Stimulated activated CD4-positive, alpha-beta T cell treated with anti-CD3 and anti-CD28 coated beads, Interleukin-4, amount 100 ng/mL, for 4 hours (primary cell): ENCODE measurements at places on chromosomes 3 and 15.
A peak's percentile ranks its signal among the peaks of the same experiment; 100 is the strongest.

GRCh38 chr3:15982243-15982642, 184.5 kb upstream of the ANKRD28 start:
- no peak for DNase-seq

- DNase-seq: no peak
These were observed 37.0 kb downstream of the GMNC start for GRCh38 chr3:190825386-190826016.

- no peak for DNase-seq
These were observed 23.2 kb downstream of the RLBP1 start for GRCh38 chr15:89198196-89198595.

DNA sequence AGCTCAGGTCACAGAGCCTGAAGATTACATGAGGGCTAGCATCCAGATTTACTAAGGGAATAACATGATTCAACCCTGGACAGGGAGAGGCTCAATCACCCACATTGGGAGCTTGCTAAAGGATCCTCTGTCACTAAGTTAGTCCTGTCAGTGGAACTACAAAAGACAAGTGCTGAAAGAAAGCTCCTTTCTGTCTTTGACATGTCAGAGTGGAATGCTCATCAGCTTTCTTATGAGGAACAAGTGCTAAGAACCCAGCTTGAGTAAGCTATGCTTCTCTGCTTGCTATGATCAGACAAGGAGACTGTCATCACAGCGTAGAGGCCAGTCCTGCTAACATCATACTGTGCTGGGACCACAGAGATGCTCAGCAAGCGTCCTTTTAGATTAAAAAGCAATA, 74.5 kb downstream of the MB21D2 start:
- no peak for DNase-seq

- no peak for DNase-seq
These were observed 31.3 kb upstream of the ST3GAL6 start for GRCh38 chr3:98731720-98732285.

GRCh38 chr3:128226186-128226725, 73.0 kb downstream of the EEFSEC start:
- no peak for DNase-seq

DNA sequence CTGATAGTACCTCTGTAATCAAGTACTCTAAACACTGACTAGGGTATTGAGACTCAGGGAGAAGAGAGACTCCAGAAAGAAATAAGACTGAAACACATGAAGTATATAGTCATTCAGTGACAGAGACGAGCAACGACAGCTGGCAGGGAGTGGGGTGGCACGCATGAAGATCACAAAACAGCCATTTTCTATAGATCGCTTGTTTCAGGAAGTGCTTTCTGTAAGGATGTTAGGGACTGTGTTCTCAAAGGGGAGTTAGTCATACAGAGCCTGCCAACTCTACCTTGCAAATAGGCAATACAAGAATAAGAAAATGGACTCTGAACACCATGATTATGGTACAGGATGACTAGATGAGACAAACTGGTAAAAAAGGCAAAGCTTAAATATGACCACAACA, 139.5 kb downstream of the TBL1XR1 start:
- DNase-seq: peak; percentile 26

DNA sequence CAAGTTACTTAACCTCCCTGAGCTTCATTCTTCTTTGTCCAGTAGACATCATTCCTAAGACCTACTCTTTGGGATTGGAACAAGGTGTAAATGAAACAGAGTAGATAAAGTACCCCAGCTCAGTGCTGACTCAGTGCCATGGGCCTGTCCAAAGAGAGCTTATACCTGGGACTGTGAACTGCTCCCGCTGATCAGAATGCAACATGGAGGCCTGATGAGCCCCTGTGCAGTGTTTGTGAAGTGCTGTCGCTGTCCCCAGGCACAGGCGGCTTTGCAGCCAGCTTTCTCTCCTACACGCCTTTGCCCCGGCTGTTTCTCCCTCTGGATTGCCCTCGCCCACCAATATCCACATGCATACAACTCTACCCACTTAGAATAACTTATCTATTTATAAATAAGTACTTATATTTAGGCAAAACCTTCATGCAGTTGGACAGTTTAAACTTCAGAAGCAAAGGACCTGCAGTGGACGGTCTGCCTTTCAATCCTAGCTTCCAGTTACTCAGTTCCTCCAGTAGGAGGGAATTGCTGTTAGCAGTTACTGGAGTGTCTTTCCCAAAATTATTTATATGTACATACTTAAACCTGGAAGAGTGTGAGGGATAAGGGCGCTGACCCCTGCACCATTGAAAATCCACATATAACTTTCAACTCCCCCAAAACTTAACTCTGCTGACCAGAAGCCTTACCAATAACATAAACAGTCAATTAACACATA, 80.0 kb downstream of the CORO2B start:
- DNase-seq: no peak

DNA sequence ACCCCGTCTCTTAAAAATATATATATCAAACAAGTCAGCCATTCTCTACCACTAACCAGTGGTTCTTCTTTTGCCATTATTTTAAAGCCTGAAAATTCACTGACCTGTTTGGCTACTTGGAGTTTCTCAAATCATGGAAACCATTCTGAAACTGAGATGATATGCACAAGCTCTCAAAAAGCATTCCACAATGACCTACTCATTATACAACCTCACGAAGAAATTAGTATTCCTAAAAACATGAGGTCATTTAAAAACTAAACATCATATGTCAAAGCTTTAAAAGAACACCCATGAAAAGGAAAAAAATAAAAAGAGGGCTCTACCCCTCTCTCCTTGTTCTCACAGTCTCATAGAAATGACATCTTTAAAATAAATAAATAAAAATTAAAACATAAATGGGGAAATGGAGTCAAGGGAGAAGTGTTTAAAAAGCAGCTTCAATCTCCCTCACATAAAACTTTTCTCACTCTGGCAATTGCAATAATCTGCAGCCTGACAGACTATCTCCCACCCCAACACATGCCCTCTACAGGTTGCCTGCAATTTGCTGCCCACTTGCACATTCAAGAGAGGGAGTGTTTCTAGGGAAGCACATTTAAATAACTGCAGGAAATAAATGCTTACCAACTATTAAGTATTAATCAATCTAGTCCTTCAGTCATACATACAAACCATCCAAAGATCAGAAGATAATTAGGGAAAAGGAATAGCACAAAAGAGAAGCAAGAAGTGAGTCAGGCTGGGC, 73.3 kb downstream of the TRANK1 start:
- DNase-seq: no peak

GRCh38 chr3:14869917-14870782, 51.4 kb downstream of the FGD5 start:
- DNase-seq: no peak

DNA sequence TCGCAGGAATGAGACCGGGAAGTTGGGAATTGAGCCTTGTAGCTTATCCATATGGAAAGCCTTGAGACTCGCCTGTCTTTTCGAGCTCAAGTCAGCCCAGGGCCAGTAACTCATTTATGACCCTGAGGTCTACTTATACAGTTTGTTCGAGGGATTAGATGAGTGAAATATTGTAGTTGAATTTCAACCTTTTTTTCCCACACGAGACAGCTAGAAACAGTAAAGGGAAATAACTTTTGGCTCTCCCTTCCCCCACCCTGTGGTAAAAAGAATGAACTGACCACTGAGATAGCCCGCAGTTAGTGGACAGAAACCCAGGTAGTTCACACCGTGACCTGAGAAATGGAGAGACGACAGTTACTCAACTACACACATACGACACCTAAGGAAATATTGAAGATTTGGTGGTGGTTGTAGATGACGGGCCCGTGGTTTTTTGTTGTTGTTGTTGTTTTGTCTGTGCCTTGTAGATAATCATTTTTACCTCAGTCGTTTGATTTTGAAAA, 841 bp downstream of the EIF3J start:
- no peak for DNase-seq

GRCh38 chr3:43873723-43874122, 183.0 kb downstream of the ABHD5 start:
- no peak for DNase-seq

- DNase-seq: no peak
These were observed 161.8 kb upstream of the TOPAZ1 start for GRCh38 chr3:44079916-44080315.

DNA sequence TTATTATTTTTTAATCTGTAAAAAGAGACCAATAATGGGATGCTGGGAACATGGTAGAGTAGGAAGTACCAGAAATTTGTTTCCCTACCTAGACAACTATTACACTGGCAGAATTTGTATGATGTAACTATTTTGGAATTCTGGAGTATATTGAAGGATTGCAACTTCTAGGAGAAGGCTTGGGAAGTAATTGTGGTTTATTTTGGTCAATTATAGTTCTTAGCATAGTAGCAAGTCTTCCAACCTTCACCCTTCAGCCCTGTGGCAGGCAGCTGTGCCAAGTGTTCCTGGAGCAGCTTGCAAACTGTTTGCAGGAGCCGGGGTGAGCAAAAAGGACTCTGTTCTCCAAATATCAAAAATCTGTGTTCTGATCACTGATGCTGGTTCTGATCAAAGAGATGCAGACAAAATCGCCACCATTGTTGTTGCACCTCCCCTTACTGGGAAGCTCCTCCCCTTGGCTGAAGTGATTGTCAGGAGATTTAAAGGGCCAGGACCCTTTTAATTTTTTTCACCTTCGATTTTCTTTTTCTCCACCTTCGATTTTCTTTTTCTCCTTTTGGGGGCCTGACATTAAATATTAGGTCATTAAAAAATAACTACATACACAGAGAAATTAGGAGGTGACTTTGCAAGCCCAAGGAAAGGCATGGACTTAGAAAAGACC, 363.3 kb downstream of the SLC9A9 start:
- DNase-seq: no peak

DNA sequence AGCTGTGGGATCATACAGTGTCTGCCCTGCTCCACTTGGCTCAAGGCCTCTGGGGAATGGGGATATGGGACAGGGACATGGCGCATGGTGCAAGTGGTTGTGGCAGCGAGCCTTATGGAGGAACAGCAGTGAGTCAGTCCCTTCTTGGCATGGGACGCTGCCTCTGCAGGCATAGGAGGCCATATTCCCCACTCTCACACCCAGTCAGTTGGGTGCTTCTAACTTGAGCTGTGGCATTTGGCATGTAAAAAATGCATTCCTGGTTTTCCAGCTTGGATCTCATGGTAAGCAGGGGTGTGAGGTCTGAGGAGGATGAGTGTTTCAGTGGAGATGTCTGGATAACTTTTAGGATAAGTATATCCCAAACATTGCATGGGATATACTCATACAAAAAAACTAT, 31.6 kb upstream of the UBE2Q2 start:
- no peak for DNase-seq

DNA sequence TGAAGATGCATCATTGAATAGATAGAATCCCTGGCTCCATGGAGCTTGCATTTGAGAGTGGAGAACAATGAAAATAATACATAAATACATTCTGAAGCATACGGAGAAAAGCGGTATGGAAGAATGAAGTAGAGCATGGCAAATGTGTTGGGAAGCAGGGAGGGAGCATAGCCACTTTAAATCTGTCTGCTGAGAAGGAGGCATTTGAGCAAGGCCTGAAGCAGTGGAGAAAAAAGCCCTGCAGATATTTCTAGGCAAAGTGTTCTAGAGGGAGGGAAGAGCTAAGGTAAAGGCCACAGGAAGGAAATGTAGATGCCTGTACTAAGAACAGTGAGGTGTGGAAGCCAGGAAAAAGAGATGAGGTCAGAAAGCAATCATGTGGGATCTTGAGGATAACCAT, 484.8 kb downstream of the CNTN3 start:
- DNase-seq: no peak

DNA sequence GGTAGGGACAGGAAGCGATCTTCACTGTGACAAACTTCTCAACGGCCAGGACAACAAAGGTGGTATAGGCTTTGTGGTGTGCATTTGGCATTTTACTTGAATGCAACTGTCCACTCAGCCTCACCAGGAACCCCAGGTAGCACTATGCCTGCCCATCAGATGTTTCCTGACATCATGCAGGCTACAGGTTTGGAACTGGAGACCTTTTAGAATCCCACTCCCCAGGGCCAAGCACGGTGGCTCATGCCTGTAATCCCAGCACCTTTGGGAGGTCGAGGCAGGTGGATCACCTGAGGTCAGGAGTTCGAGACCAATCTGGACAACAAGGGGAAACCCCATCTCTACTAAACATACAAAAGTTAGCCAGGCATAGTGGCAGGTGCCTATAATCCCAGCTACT, 9.6 kb downstream of the STARD5 start:
- DNase-seq: no peak

DNA sequence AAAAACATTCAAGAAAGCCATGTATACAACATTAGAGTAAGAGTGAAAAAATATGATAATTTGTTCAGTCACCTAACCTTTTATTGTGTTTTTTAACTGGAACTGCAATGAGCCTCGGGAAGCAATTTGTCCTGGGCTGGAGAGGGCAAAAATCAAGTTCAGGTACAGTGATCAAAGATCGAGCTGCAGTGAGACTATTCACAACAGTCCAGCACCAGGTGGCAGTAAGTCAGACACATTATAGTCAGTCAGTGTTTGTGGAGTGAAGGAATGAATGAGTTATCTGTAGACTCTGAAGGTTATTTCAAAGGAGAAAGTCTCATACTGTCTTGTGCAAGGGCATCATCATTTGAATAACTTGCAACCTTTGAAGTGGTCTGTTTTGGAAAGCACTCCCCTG, 116.6 kb downstream of the CHDH start:
- no peak for DNase-seq

GRCh38 chr15:77030928-77031375, 36.0 kb downstream of the PSTPIP1 start:
- no peak for DNase-seq

GRCh38 chr3:65144791-65145351, 457.1 kb upstream of the ADAMTS9 start:
- DNase-seq: no peak

DNA sequence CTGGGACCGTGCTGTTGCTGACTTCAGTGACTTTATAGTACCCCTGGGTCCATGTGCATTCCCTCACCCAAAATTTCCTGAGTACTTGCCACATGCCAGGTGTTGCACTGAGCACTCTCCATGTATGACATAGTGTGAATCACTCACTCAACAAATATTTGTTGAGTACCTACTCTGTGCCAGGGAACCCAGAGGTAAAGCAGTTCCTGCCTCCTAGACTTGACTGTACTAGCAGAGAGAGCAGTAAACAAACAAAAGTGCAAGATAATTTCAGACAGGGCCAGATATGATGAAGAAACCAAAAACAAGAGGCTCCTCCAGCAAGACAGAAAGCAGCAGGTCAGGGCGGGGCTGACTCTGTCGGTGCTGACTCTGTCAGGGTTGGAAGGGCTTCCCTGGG, 12.2 kb downstream of the TGM4 start:
- no peak for DNase-seq

GRCh38 chr15:83512459-83512858, 65.3 kb downstream of the SH3GL3 start:
- DNase-seq: no peak

DNA sequence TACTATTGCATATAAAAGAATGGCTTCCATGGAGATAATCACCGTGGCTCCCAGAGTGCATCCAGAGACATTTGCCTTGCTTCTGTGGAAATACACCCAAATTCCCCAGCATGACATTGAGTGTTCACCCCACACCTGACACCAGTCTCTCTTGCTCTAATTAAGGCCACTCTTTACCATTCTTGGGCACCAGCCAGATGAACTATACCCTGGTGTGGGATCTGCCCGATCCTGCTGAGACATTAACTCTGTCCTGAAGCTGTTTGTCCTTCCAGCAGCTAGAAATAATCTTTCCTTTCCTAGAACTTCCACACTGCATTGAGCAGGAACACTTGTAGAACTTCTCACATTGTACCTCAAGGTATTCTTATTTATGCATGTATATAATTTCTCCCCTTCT, 105.2 kb downstream of the LPP start:
- DNase-seq: no peak

- no peak for DNase-seq
These were observed 134.5 kb upstream of the CCNL1 start for GRCh38 chr3:157294491-157294890.
